ENCODE measurements at places on chromosomes 12 and 14.

GRCh38 chr12:48787791-48788523 lies 932 bp downstream of the ADCY6 start:
- no peak for DNase-seq

GRCh38 chr14:101235335-101236103 lies 325.8 kb upstream of the DIO3 start:
- no peak for DNase-seq

- DNase-seq = no peak
Observed at GRCh38 chr12:2411616-2412304, 359.0 kb downstream of the CACNA1C start.

DNA sequence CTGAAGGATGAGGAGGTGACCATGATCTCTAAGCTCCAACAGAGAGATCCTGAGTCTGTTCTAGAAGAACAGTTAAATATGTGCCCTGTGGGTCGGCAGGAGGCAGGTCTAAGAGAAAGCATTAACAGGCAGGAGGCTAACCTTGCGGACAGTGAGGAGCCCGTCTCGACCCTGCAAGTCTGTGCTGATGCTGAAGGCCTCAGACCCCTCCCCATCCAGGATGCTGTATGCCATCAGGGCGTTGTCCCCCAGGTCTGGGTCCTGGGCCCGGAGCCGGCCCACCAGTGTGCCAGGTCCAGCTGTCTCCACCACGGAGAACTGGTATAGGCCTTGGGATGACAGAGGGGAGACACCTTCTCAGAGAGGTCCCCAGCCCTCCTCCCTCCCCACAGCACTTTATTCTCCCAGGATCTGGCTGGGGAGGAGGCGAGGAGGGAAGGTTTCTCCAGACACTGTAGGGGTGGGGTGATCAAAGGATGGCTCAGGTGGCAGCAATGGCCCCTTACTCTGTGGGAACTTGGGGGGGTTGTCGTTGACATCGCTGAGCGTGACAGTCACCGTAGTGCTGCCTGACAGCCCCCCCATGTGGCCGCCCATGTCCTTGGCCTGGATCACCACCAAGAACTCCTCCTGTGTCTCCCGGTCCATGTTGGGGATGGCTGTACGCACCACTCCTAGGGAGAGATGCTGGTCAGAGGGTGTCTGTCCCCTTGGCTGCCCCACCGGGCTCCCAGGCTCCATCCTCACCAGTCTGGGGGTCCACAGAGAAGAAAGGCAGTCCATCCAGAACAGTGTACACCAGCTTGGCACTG lies 3.1 kb downstream of the CDH24 start:
- DNase-seq = no peak

GRCh38 chr12:59587710-59588109 lies 8.1 kb upstream of the SLC16A7 start:
- DNase-seq = no peak

GRCh38 chr14:78240567-78240966 lies 70.4 kb downstream of the NRXN3 start:
- no peak for DNase-seq

- DNase-seq = no peak
Observed at GRCh38 chr12:32947206-32948067, 50.9 kb upstream of the PKP2 start.

- DNase-seq = no peak
Observed at GRCh38 chr12:43551971-43552559, at the start of gene ADAMTS20. ADAMTS20 (minus strand) TSS chr12:43552203; CDS start chr12:43551921, 282 bp downstream.

GRCh38 chr14:59190372-59190771 lies 1.9 kb downstream of the DAAM1 start:
- no peak for DNase-seq

GRCh38 chr12:97300891-97301290 lies 161.7 kb upstream of the RMST start:
- DNase-seq = no peak

DNA sequence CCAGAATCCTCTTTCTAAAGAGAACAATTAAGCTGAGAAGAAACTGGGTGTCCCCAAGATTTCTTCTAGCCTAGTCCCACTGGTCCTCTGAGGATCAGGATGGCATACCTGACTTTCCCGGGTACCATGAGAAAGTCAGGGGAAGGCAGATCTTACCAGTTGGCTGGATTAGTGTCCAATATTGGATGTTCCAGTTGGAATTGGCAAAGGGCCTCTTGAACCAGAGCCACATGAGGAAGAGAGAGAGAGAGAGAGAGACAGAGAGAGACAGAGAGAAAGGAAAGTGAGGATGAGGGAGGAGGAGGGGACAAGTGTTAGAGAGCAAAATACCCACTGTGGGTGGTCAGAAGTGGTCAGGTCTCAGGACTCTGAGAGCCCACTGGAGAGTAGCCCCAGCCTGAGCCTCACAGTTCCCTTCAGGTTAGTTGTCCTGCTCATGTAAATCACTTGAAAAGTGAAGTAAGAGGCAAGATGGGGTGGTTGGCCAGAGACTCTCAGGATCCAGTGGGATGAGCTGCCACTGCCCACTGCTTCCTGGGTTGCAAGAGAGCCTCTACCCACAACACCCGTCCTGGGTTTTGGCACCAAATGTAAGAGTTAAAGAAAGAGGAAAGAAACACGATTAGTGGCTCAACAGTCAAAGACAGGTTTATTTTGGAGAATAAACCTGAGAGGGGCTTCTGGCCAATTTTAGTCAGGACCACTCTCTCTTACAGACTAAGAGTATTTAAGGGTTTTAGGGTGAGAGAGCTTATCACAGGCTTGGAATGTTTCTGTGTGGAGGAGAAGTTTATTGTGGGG lies 28.4 kb upstream of the A2M start:
- DNase-seq = no peak

- DNase-seq = no peak
Observed at GRCh38 chr12:44817687-44818086, 58.4 kb downstream of the NELL2 start.

DNA sequence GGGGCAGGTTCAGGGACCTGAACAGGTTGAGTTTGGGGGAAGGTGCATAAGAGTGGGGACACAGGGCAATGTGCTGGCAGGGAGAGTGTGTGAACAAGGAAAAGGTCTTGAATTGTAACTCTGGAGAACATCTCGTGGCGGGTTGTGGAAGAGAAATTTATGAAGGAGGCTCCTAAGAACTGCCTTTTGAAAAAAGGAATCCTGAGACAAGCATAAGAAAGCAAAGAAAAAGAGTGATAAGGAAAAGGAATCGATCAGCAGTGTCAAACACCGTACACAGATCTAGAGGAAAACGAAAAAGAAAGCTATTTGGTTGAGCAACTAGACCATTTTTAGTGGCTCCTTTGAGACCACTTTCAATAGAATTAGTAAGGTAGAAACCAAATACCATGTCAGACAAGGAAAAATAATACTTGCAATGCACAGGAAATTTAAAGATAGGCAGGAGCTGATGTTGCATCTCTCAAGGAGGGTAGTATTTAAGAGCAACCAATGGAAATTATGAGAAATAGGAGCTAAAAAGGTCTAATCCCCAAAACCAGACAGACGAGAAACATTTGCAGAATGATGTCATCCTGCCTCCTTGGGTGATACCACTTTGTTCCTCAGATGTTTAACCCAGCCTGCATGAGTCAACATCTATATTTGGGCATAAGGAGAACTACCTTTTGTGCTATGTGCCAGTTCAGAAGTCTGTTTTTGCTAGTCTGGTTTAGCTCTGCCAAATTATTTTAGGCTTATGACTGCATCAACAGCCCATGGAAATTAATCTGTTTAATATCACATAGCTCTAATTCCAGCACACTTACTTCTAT lies 64.5 kb upstream of the STK38L start:
- DNase-seq = no peak

GRCh38 chr12:59929110-59929509 lies 333.3 kb downstream of the SLC16A7 start:
- no peak for DNase-seq

- DNase-seq = no peak
Observed at GRCh38 chr12:49568442-49569162, 660 bp upstream of the MCRS1 start.

- DNase-seq = no peak
Observed at GRCh38 chr12:27644158-27644845, 51.9 kb upstream of the REP15 start.

- no peak for DNase-seq
Observed at GRCh38 chr14:75459099-75459741, 31.4 kb downstream of the JDP2 start.

GRCh38 chr14:72253503-72253902 lies 321.3 kb downstream of the RGS6 start:
- no peak for DNase-seq

DNA sequence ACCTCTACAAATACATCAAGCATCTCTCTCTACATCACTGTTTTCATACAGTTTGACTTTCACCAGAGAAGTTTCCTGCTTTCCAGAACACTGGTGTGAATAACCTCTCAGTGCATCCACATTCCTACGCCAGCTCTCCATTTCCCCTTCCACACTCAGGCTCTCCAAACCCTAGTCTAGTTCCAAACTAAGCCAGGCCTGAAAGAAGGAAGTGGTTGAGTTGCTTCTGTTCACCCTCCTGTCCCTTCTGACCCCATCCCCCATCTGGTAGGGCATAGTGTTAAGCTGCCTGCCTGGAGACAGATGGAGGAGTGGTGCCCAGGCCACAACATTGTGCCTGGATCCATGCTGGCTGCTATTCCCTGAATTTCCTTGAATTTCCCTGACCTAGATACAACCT lies 132.4 kb downstream of the GPR65 start:
- DNase-seq = no peak

DNA sequence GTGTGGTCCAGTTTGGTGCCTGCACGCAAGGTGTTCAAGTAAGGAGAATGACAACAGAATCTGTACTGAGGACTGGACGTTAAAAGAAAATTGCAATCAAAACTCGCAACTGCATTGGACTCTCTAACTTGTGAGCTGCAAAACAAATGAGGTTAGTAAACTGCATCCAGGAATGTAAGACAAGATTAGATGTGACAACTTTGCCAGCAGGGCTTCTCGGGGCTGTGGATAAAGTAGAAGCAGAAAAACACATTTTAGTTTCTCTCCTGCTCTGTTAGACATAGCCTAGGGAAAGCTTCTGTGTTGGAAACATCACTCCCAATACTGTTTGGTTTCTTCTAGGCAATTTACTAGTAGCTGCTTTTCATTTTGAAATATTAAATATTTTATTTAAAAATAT lies 338.2 kb upstream of the NAV3 start:
- DNase-seq = no peak

DNA sequence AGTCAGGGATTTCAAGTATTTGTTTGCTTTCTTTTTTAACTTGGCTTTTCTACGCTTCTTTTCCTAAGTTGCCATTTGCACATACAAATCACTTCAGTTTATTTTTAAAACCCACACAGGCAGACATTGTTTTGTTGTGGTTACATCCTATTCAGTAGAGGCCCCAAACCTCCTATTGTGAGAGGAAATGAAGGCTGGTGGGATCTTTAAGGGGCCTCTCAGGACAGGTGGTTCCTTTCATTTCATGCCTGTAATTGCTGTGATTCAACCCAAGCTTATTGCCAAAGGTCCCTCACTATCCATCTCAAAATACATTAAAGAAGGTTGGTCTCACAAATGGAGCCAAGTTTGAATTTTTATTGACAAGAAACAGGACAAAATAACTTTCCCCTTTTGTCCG lies 257.1 kb downstream of the ADAMTS20 start:
- DNase-seq = no peak
